Fibroblast of skin of abdomen (primary cell): ENCODE measurements at places on chromosomes 16 and 17.

DNA sequence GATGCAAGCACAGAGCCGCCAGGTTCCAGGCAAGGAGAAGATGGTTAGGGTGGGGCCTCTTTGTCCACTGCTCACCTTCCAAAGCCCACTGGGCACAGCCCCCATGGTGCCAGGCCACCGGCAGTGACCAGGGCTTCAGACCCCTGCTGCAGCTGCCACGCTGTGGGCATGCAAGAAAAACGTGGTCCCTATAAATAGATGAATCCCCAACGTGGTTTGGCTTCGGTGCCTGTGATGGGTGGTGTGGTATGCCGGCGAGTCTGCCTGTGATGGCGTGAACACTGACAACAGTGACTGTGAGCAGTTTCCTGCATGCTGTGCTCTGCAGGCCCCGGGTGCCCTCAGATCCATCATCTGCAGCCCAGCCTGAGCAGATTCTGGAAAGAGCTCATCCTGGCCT lies 36.6 kb downstream of the RAB11FIP4 start:
- no peak for DNase-seq

DNA sequence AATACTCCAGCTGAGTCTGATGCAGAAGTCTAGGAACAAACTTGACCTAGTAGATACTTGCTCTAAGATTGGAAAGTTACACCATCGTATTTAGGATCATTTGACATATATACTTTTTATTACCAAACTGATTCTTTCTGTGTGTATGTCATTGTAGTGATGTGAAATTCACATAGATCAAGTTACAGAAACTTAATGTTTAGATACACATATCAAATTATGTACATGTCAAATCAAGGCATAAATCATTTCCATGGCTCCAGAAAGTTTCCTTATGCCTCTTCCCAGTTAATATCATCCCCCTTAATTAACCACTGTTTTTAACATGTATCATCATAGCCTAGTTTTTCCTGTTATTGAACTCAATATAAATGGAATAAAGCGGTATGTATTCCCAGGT lies 292.0 kb upstream of the CDH11 start:
- peak; percentile 41 for DNase-seq

DNA sequence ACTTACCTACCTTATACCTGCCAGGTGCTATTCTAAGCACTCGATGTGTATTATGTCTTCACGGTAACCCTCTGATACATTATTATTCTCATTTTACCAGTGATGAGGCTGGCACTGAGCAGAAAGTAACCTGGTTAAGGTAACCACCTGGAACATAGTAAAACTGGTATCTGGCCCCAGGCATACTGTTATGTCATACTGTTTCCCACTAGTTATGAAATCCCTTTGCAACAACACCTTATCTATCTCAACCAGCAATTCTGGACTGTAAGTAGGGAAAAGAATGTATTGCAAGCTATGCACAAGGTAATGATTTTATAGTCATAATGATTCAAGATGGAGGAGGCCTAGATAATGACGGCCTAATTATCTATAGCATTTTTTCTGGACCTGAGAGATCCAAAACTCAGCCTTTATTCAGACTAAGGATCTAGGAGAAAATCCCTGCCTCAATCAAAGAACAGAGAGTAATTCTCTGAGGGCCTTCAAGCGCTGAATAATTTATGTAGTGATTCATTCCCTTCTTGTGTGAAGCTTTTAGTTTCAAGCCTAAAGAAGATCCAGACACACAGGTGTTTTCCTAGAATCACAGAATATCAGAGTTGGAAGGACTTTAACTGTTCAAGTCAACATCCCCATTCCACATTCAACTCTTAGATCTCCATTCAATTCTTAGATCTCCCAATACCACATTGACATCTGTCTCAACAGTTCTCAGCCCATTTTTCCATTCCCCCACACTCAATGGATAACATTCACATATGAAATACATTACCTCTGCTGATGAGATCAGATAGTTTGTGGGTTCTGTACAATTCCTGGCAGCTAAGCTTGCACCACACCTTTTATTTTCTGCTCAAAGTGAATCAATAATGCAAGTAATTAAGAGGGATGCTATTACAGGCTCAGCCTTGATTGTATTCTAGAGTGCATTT lies 14.9 kb upstream of the MMD start:
- DNase-seq, result peak; percentile 38

- DNase-seq, result peak; percentile 71
Observed at GRCh38 chr16:84611041-84611440, 6.8 kb downstream of the COTL1 start.

GRCh38 chr17:33210285-33210684 lies 82.8 kb downstream of the ASIC2 start:
- DNase-seq, result no peak

GRCh38 chr17:54967621-54968261 lies 713 bp downstream of the COX11 start:
- DNase-seq, result peak; percentile 19

DNA sequence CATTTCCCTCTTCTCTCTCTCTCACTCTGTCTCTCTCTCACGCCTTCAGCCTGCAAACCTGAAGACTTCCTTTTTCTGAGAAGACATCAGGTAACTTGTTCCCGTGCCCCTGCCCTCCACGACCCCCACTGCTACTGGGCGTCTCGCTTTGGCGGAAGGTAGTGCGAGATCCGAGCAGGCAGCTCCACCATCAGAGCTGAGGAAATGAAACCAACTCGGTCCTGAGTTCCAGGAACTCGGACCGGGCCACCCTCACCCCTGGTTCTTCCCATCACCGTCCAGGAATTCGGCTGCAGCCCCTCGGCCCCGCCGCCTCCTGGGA lies 585 bp downstream of the MLKL start:
- no peak for DNase-seq

DNA sequence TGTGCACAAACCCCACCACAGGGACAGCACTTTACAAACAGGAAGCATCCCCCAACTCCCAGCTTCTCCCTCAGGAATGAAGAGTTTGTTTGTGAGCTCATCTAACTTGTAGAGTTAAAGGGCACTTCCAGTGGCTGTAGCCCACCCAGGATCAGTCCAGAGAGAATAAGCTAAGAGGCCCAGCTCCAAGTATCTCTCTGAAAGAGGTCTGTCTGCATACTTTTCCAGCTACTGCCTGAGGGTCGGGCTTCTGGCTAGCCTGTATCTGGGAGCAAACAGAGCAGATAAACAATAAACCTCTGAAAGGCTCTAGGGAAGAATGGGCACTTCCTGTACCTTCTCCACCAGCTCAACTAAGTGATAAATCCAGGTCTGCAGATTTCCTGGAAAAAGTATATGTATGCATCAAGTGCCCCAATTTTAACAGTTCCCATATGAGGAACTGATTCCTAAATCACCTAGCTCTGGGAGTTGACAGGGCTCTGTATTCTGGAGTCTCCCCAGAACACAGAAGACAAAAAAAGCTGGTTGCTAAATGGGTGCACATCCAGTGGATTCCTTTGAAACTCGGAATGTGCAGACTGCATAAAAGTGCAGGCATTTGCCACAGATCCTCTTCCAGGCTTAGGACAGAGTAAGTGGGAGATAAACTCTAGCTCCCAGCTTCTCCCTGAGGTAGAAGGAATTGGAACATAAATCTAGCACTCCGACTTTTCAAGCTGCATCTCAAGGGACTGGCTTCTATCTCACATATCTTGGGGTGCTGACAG lies 37.1 kb upstream of the MYLK3 start:
- DNase-seq, result no peak

DNA sequence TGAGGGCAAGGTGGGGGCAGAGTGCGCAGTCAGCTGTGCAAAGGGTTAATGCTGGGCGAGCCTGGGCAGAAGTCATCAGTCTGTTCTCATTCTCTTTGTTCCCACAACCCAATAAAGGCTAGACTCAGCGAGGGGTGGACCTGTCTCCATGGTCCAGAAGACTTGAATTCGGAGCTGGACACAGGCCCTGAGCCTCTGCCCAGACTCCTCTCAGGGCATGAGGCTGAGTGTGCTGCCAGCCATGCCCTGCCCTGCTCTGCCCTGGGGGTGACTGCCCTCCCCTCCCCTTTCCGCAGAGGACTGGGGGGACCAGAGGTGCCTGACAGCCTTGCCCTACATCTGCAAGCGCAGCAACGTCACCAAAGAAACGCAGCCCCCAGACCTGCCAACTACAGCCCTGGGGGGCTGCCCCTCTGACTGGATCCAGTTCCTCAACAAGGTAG lies 54.5 kb downstream of the MRC2 start:
- DNase-seq, result no peak

GRCh38 chr17:34301986-34302385 lies 16.4 kb downstream of the CCL11 start:
- DNase-seq, result peak; percentile 58

DNA sequence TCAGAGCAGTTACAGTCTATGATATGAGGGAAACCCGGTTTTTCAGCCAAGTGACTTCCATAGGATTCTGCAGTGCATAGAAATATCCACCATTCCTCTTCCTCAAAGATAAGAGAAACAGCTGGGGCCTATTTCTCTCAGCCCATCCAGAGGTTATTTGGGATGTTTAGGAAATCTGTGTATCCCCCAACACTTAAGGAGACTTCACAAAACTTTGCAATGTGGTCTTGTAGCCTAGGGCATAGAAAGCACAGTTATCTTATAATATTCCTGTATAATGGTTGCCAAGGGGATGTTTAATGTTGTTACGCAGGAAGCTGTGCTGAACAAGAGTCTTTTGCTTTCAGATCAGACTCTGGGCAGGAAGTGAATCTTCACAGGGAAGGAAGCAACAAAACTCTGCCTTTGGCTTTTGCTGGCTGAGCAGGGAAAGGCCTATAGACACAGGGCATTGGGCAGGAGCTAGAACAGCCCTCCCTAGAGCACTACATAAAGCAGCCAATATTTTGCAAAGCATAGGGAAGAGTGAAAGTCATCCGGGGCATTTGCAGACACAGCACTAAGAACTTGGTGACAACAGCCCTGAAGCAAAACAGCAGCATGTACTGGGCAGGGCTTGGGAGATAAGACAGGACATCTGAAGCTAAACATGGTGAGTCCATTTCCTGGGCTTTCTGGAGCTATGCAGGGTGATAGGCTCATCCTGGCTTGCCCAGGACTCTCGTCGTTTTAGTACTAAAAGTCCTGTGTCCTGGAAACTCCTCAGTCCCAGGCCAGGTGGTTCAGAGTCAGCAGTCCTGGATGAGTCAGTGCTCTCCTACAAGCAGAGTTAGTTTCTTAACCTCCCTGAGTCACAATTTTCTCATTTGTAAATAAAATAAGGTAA lies 18.7 kb upstream of the BEAN1 start:
- peak; percentile 42 for DNase-seq

- DNase-seq, result no peak
Observed at GRCh38 chr16:69593751-69594255, 28.0 kb downstream of the NFAT5 start.

GRCh38 chr17:77755410-77755963 lies 203.0 kb upstream of the TNRC6C start:
- DNase-seq, result no peak

- no peak for DNase-seq
Observed at GRCh38 chr17:82186221-82186620, 26.4 kb downstream of the CCDC57 start.

- no peak for DNase-seq
Observed at GRCh38 chr17:78993981-78994671, 14.4 kb upstream of the LGALS3BP start.

DNA sequence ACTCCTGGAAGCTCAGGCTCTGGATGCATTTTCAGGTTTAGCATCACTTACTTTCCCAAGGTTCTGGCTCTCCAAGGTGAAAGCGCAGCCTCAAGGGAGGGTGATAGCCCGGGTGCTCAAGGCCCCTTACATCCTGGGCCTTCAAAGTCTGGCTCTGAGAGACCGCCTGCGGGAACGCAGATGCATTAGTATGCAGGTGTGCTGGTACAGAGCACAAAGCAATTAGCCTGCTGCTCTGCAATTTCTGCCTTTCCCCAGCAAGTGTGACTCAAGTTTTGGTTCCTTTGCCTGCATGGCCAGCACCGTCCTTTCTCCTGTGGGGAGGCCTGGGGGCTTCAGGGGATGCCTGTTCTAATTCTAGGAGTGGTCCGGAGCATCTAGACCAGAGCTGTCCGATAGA lies 116.2 kb downstream of the AATF start:
- DNase-seq, result no peak

DNA sequence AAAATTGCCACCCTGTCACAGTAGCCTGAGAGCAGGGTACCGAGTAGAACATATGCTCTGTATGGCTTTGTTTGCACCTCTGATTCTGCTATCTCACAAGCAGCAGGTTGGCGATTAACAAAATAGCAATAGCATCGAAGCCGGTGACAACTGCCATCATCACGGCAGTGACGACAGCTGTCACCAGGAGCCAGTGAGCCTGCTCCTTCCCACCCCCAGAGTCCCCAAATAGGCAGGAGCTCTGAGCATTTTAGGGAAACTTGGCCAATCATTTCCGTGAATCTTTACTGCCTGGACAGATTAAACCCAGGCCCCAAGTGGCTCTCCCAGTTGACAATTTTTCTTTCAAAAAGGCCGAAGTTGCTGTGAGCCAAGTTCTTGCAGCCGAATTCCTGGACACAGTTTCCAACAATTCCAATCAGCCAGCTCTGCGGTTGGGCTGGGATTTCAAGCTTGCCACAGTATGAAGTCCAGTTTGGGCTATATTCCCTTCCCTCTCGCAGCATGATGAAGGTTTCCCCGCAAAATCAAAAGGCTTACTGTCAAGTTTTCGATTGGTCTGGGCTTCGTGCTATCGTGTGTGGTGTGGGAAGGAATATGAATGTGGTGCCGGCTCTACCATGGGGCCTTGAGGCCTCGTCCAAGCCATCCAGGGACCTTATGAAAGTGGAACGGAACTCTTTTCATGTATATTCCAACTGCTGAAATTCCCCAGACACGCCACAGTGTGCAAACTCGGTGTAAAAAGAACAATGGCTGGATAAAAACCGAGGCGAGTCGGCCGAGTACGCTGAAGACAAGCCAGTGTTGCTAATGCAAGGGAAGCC lies 186.6 kb downstream of the C16orf78 start:
- DNase-seq, result peak; percentile 33

- DNase-seq, result no peak
Observed at GRCh38 chr16:3640207-3640606, 14.3 kb upstream of the DNASE1 start.

- no peak for DNase-seq
Observed at GRCh38 chr17:44216694-44217093, 2.8 kb downstream of the UBTF start.

- DNase-seq, result no peak
Observed at GRCh38 chr16:49513040-49513439, 139.4 kb downstream of the C16orf78 start.

DNA sequence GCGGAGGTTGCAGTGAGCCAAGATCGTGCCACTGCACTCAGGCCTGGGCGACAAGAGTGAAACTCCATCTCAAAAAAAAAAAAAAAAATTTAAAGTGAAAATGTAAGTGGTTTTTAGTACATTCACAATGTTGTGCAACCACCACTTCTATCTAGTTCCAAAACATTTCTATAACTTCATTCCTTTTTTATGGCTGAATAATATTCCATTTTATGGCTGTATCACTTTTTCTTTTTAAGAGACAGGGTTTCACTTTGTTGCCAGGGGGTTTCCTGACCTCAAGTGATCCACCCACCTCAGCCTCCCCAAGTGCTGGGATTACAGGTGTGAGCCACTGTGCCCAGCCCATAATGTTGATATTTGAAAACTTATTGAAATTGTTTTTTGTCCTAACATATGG lies 11.7 kb upstream of the CMTM3 start:
- no peak for DNase-seq

GRCh38 chr16:73171901-73172240 lies 123.9 kb upstream of the ZFHX3 start:
- no peak for DNase-seq
